ENCODE measurements at places on chromosomes 7 and 10.

DNA sequence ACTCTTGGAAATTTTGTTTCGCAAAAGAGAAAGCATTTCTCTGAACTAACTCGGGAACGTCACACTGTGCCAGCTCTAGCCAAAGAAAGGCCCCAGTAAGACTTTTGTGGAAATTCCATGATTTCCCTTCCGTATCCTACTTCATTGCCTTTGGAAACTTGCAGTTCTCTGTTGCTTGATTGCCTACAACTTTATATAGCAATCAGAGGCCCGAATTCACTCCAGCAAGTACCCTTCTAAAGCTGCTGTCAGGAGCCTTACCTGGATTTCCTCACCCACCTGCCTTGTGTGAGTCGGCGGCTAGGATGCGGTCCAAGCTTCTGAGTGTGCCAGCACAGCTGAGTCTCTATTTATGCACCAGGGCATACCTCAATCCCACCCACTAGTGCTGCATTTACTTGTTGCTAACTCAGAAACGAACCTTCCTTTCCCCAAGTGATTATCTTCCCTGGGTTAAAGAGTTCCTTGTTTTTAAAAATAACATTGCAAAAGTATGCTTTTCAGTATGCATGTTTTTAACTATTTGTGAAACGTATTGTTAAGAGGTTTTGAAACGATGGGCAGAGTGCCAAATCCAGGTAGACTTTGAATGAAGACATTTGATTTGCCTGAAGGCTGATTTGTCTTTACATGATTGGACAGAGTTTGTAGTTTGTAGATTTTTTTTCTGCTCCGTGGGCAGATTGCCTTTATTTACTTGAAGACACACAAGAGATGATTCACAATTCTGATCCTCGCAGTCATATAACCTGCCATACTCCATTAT, at the start of gene AGR2:
AGR2 (minus strand) TSS at position 326 of the 766 bp plus-strand sequence. CDS start 3,203 bp downstream, outside the sequence.
- no peak for DNase-seq

DNA sequence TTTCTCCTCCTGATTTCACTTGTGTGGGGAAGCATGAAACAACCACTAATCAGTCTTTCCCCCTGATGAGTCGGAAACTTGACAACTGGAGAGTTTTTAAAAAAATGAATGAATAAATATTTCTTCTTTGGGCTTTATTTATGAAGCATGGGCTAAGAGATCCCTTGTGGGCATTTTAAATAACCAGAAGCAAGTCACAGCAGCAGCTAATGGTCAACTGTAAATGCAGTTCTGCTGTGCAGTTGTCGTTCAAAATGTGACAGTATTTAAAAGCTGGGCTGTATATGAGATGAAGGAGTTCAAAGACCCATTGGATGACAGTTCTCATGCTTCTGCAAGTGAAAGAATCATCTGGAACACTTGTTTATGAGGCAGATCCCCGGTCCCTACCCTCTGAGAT, 54.1 kb downstream of the STEAP1B start:
- no peak for DNase-seq

DNA sequence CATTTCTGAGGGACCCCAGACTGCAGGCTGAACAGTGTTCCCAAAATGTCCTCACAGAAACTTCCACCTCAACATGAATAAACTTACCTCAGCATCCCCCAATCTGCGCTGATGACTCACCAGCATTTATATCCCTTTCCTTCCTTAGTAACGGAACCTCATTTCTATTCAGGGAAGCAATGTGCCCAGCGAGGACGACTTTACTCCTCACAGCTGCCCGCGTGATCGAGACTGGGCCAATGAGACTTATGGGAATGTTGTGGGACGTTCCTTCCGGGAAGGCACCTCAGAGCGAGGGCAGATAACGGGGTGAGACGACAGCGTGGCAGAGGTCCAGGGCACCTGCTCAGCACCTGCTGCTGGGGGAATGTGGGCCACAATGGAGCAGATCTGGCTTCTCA, 73.1 kb upstream of the CAMK2B start:
- no peak for DNase-seq

DNA sequence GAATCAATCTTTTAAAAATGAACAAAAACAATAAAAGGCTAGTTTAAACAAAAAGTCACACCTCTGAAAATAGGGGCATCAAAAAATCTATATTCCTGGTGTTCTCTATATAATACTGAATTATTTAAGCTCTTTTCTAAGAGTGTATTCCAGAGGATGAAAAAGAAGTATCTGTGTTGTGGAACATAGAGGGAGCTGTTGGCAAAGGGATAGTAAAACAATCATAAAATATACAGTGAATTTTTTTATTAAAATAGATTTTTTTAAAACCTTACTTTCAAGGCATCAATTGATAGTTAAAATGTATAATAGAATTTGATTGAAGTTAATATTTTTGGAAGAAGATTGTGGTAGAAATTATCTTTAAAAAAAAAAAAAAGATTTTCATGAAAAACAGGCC, 1409.1 kb upstream of the CELF2 start:
- no peak for DNase-seq

GRCh38 chr10:308101-308500, 172.8 kb downstream of the ZMYND11 start:
- no peak for DNase-seq

- DNase-seq, result no peak
These were observed 33.3 kb upstream of the HHEX start for GRCh38 chr10:92656266-92656961.

- no peak for DNase-seq
These were observed 186.2 kb downstream of the HECW1 start for GRCh38 chr7:43298617-43299016.

- peak; percentile 82 for DNase-seq
These were observed 15.3 kb upstream of the TRA2A start for GRCh38 chr7:23546897-23547572.

- no peak for DNase-seq
These were observed 972 bp downstream of the PHYH start for GRCh38 chr10:13298748-13299436.

GRCh38 chr10:61285749-61286148, 167.4 kb downstream of the TMEM26 start:
- DNase-seq, result no peak

DNA sequence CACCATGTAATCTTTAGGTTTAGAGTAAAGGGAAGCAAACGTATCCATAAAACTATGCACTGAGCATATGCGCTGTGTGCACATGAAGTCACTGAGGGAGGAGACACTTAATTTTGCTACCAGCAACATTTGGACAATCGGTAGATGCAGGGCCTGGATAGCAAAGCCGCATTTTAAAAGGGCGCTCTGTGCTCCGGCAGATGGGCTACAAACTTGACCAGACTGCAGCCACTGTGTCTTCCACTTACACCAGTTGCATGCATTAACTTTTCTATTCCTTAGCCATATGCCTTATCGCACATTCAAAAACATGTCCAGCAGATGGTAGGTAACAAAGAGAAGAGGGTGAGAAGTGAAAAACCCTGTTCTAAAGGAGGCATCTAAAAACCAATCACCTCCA, 18.3 kb downstream of the FAM171A1 start:
- no peak for DNase-seq

GRCh38 chr7:110800984-110801383, 289.9 kb upstream of the LRRN3 start:
- no peak for DNase-seq

DNA sequence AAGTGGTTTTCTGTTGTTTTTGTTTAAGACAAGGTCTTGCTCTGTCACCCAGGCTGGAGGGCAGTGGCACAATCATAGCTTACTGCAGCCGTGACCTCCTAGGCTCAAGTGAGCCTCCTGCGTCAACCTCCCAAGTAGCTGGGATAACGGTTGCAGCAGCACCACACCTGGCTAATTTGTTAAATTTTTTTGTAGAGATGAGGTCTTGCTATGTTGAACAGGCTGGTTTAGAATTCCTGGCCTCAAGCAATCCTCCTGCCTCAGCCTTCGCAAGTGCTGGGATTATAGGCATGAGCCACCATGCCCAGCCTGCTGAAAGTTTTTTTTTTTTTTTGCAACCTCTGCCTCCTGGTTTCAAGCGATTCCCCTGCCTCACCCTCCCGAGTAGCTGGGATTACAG, 31.1 kb downstream of the PROSER2 start:
- no peak for DNase-seq

DNA sequence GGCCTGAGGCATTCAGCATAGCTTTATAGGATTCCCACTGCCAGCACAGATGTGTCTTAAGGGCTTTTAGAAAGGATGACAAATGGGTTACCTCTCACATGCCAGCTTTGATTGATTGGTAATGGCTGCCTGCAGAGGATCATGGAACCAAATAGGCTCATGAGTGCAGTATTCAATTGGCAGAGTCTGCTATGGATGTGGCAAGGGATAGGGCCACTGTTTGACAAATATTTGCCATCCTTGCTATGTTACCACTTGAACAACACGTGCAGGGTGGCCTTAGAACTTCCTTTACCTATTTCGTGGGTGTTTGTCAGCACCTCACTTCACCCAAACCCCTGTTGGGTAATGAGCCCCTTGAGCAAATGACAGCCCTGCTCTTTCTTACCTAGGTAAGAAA, 139.2 kb downstream of the C10orf105 start:
- no peak for DNase-seq

DNA sequence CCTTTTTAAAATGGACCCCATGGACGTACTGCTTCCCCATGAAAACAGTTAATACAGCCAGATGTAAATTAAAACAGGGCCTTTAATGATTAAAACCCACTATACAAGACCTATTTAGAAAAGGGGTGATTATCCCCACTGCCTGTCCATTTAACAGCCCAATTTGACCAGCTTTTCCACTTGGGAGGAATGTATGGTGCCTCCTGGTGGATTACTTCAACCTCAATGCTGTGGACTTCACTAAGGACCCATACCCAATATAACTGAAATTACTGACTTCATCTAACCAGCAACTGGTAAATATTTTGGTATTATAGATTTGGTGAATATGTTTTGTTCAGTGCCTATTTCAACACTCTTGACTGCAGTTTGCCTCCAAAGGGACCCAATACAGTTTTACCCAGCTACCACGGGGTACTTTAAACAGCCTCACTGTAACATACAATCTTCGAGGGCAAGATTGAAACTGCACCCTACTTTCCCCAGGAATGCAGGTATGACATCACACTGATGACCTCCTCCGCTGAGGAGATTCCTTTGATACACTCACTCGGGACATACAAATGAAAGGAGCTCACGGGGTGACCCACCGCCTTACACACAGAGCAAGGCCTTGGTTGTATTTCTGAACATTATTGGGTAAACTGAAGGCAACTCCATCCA, 192.8 kb downstream of the DNAJC1 start:
- no peak for DNase-seq

DNA sequence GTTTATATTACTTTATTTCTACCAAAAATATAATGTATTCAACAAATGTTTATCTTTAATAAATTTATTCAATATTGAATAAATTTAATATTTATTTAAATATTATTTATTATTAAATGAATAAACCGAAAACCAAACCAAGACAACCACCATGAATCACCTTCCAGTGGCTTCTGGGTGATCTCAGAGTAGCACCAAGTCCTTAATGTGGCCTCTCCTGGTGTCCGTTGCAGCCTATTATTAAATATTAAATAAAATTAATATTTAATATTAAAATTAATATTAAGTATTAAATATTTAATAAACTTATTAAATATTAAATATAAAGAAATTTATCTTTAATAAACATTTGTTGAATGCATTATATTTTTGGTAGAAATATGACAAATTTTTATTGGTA, 143.3 kb upstream of the PLPP4 start:
- DNase-seq, result no peak

GRCh38 chr7:39304178-39304577, 262.0 kb upstream of the YAE1 start:
- DNase-seq, result no peak

DNA sequence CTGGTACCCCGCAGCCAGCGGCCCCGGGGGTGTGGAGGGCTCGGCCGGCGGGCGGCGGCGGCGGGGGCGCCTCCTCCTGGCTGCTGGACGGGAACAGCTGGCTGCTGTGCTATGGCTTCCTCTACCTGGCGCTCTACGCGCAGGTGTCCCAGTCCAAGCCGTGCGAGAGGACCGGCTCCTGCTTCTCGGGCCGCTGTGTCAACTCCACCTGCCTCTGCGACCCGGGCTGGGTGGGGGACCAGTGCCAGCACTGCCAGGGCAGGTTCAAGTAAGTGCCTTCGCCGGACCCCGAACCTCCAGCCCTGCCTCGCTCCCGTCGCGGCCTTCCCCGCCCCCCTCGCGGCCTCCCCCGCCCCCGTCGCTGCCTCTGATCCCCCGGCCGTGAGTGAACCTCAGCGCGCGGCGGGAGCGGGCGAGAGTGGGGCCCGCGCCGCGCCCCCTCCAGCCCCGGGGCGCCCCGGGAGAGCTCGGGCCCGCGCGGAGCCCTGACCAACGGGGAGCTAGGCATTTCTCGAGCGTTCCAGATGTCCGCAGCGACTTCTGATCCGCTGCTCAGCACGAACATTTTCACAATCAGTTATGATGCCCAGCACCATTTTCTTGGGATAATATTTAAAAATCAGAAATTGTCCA, 727 bp downstream of the ATRNL1 start:
- DNase-seq, result no peak

GRCh38 chr10:50585921-50586739, 37.6 kb downstream of the SGMS1 start:
- no peak for DNase-seq

DNA sequence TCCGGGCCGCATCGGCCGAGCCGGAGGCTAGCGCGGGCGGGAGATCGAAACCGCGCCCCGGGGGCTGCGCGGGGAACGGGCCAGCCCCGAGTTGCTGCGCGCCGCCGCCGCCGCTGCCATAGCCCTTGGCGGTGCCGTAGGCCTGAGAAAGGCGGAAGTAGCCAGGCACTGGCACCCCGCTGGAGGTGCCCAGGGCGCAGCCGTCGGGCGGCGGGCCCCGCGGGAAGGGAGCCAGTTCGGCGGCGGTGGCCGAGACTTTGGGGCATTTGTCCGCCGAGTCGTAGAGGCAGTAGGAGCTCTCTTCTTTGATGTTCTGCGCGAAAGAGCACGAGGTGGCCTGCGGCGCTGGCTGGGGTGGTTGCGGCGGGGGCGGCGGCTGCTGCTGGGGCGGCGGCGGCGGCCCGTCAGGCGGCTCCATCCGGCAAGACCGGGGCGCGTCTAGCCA, 587 bp downstream of the HOXA10 start:
- DNase-seq, result no peak

DNA sequence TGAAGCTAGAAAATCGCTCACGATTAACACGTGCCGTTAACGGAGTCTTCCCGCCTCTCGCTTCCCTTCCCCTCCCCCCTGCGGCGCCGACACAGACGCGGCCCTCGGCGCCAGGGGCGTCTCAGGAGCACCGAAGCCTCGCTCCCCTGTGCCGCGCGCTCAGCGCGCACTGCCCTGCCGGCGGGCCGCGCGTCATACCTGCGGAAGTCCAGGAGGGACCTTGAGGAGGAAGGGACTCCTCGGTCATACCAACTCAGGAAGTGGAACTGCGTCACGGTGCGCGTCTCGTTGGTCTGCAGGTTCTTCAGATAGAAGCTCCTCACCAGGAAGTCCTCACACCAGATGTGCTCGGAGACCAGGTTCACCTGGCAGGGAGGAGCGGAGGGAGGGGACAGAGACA, 239.6 kb downstream of the DNAJB6 start:
- DNase-seq, result peak; percentile 54

DNA sequence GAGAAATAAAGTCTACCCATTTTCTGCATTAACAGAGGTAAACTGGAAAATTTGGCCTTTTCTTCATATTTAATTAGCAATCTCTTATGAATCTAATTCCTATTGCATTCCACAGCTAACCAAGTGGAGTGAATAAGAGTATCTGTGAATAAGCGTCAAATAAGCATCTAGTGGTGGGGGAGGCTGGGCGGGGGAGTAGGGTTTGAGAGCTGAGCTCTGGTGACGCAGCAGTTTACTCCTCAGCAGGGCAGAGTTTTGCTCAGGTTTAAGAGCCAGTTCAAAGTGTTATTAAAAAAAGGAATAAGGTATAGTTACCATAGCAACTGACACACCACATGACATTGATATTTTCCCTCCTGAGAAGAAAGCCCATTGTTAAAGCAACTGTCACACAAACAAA, 1346.8 kb upstream of the CELF2 start:
- DNase-seq, result no peak

Measured in stimulated activated CD4-positive, alpha-beta T cell treated with anti-CD3 and anti-CD28 coated beads, Interleukin-4, amount 100 ng/mL, for 24 hours (primary cell).